ENCODE measurements at places on chromosomes 7 and 10.

GRCh38 chr10:116848944-116849247, 403 bp upstream of the ENO4 start:
- DNase-seq: no peak

DNA sequence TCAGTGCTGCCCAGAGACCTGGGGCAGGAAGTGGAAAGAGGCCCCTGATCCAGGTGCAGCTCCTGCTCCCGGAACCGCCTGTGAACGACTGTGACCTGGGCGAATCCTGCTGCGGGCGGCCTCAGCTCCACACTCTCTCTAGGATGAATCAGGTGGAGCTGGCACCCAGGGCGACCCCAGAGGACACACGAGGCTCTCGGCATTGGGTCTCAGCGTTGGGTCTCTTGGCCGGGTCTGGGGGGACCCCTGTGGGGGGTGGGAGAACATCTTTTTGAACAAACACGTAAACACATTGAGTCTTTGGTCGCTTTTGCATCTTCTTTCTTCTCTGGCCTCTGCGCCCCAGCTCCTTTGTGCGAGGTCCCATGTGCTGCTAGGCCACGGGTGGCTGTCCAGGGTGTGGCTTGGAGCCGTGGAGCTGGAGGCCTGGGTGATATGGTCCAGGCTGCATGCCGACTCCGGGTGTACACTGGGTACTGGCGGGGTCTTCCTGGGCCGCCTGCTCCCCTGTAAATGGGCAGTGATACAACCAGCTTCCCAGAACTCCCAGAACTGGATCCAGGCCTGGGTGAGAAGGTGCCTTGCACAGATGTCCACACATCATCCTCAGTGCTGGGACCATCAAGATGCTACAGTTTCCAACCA, 435.8 kb downstream of the DNAJB6 start:
- no peak for DNase-seq

DNA sequence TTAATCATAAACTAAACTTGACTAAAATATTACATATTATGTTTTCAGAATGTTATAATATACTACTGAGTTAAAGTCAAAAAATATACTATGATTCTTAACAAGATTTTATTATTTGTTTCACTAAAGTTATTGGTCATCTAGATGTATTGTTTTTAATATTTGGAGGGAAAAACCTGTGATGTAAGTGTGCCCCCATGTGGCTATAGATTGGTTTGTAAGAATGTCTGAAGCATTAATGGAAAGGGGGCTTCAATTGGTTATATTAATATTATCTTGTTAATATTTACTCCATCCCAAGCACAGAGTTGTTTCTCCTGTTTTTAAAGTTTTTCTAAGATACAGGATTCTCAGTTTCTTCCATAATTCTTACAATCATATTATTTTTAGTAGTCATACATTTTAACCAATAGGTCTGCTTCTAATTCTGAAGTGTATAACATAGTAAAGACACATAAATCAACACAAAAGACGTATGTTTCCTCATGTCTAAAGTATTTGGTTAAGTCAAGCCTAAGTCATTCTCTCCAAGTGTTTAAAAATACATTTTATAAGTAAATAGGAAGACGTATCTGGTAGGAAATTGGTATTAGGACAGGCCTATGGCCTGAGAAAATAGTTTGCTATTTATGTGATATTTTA, 58.0 kb downstream of the GNAT3 start:
- DNase-seq: no peak

- peak; percentile 97 for DNase-seq
Measured at GRCh38 chr10:14074062-14074884, 256.5 kb downstream of the FRMD4A start.

GRCh38 chr7:37320848-37321468, 127.7 kb downstream of the ELMO1 start:
- no peak for DNase-seq

DNA sequence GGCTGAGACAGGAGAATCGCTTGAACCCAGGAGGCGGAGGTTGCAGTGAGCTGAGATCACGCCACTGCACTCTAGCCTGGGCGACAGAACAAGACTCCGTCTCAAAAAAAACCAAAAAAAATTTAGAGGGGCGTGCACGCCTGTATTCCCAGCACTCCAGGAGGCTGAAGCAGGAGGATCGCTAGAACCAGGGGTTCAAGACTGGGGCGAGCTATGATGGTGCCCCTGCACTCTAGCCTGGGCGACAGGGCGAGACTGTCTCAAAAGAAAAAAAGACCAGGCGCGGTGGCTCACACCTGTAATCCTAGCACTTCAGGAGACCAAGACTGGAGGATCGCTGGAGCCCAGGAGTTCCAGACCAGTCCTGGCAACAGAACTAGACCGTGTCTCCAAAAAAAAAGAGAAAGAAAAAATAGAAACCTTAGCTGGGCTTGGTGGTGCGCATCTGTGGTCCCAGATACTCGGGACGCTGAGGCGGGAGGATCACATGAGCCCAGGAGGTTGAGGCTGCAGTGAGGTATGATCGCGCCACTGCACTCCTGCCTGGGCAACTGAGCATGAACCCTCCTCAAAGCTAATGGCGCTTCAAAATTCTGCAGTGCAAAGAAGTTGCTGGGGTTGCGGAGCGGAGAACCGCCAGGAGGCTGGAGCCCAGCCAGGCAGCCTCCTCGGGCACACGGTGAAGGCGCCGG, 382 bp upstream of the MBLAC1 start:
- no peak for DNase-seq

All from right atrium auricular region (tissue), 2 donors.